ENCODE measurements at places on chromosomes 1 and 21.

DNA sequence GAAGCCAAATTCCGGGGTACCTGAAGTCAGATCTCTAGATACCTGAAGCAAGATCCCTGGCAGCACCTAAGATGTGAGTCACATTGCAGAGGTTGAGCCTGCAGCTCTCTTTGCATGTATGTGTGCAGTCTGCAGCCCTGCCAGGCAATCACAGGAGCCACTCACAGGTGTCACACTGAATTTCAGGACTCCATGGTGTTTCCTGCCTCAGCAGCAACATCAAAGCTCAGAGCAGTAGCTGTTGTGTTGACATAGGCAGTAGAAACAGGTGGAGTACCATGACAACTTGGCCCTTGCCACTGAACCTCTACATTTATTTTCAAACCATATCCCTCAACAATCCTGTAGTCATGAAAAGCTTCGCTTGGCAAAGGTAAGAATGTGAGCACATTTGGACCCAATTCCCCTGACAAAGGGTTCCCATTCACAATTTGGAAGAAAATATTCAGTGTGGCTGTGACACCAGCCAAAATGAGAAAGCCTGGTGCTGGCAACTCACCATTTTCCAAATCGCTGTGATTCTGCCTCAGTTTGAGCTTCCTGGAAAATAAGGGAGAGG lies 419.8 kb upstream of the NFIA start:
- no peak for DNase-seq

DNA sequence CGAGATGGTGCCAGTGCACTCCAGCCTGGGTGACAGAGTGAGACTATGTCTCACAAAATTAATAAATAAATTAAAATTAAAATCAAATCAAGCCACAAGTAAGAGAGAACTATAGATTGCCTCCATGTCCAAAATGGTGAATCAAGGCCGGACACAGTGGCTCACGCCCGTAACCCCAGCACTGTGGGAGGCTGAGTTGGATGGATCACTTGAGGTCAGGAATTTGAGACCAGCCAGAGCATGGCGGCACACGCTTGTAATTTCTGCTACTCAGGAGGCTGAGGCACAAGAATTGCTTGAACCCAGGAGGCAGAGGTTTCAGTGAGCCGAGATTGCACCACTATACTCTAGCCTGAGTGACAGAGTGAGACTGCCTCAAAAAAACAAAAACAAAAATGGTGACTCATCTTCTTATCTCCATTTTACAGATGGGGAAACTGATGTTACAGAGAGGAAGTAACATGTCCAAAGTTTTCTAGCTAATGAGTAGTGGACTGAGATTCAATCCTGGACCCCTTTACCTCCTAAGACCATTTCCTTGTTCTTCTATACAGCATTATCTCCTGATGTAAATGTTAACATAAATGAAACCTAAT lies 99.0 kb upstream of the HNRNPU start:
- no peak for DNase-seq

- DNase-seq, result no peak
Observed at GRCh38 chr1:43729816-43730463, 22.6 kb downstream of the ST3GAL3 start.

DNA sequence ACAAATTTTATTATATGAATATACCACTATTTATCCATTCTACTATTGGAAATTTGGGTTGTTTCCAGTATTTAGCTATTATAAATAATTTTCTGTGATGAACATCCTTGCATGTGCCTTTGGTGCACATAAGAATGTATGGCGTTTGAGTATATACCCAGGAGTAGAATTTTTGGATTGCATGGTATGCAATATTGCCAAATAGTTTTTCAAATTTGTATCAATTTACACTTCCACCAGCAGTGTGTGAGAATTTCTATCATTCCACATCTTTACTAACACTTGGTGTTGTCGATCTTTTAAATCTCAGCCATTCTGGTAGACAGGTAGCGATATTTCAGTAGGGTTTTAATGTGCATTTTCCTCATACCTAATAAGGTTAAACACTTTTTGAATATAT lies 9.2 kb upstream of the FNBP1L start:
- no peak for DNase-seq

- no peak for DNase-seq
Observed at GRCh38 chr1:17622823-17623222, 83.3 kb downstream of the ARHGEF10L start.

- DNase-seq, result no peak
Observed at GRCh38 chr1:156281693-156282478, 739 bp downstream of the SMG5 start.

DNA sequence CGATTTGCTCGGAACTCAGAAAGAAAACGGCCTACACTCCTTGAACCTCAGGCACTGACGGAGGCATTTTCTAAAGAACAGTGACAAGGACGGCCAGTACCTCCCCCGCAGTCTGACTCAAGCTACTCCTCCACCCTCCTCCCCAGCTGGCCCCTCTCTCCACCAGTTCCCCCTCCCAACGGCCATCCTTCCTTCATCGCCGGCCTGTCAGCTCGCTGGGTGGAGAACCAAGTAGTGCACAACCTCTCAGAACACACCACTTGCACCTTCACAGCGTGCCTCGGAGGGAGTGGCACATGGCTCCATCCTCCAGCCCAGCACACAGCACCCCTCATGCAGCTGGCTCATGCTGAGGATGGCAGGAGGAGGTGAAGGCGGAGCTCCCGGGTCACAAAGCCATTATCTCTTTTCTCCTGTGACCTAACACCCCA lies 58.8 kb downstream of the TOR1AIP2 start:
- DNase-seq, result no peak

DNA sequence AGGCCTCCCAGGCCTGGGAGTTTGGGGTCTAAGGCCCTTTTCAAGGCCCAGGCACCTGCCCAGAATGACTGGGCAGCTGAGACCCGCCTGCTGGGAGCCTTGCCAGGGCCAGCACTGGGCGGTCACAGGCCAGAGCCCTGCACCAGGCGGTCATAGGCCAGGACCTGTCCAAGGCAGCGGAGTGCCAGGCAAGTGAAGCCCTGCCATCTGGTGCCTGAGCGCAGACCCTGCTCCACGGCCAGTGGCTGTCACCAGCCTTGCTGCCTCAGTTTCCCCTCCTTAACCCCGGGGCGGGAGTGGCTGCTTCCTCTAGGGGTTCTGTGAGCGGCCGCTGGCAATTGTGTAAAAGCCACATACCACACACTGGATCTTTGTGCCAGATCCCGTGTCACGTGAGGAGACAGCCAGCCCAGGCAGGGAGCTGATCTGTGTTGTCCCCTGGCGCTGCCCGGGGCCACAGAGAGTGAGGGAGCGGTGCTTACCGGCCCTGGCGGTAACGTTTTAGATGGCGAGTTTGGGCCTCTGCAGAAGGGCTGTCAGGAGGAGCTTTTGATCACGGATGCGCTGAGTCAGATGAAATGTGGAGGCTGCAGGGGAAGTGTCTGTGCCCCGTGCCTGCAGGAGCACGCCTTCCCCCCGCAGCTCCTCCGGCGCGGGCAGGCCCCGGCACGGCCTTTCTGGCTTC lies 4.6 kb downstream of the COL18A1 start:
- DNase-seq, result no peak

- no peak for DNase-seq
Observed at GRCh38 chr21:14877581-14878228, 187.1 kb downstream of the NRIP1 start.

- DNase-seq, result no peak
Observed at GRCh38 chr1:181251713-181252075, 163.2 kb downstream of the IER5 start.

DNA sequence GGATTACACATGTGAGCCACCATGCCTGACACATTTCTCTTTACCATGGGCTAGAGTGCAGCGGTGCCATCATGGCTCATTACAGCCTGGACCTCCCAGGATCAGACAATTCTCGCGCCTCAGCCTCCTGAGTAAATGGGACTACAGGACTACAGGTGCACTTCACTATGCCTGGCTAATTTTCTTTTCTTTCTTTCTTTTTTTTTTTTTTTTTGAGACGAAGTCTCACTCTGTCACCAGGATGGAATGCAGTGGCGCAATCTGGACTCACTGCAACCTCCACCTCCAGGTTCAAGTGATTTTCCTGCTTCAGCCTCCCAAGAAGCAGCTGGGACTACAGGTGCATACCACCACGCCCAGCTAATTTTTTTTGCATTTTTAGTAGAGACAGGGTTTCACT lies 14.8 kb upstream of the KIF1B start:
- no peak for DNase-seq

- no peak for DNase-seq
Observed at GRCh38 chr1:24168245-24168644, 18.8 kb downstream of the IFNLR1 start.

DNA sequence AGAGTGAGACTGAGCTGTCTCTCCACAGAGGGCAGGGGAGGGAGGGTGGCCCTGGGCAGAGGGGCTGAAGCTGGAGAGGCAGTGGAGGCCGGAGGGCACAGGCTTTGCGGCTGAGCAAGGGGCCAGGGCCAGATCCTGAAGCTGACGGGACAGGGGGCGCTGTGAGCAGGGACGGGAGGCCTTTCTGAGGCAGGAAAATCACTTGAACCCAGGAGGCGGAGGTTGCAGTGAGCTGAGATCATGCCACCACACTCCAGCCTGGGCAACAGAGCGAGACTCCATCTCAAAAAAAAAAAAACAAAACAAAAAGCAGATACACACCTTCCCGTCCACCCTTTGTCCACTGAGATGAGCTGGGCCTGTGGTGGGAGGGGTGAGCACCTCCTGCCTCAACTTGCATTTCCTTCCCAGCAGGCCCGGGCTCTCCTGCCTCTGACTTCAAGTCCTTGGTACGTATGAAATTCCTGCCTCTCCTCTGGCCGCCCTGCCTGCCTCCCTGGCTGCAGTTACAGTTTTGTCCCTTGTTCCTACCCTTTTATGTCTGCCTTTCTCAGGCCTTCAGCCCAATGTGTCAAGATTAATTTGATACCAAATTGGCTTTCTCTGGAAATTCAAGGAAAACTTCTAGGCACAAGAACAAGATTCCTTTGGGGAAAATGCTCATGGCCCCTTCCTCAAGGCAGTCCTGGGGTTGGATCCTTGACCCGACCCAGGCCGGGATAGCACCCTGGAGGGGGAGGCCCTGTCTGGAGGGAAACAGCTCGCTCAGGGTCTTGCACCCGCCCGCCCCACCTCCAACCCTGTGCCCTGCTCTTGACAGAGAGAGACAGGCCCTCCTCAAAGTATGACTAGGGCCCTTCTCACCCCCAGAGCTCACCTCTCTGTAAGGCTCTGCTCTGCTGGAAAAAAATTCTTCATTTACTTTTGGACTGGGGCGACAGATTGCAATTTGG lies 11.2 kb upstream of the ADAMTSL4 start:
- no peak for DNase-seq

GRCh38 chr1:95627244-95627643 lies 393.2 kb downstream of the RWDD3 start:
- DNase-seq, result no peak

- DNase-seq, result no peak
Observed at GRCh38 chr1:168598892-168599291, 22.5 kb downstream of the XCL1 start.

- DNase-seq, result no peak
Observed at GRCh38 chr1:103344930-103345329, 180.6 kb upstream of the RNPC3 start.

DNA sequence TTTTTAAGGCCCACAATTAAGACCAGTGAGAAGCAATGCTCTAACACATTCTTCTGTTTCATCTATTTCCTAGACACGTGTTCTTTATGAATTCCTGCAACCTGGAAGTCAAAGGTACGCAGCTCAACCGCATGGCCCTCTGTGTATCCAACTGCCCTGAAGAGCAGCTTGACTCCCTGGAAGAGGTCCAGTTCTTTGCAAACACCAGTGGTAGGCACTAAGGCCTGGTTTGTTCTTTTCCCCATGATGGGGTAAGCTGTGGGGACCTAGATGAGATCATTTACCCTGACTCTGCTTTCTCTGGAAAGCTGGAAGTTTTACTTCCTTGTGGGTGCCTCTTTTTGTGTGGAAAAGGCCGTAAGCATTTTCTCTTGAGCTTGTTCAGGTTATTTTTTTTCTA lies 7.3 kb downstream of the SLC44A3 start:
- DNase-seq, result no peak

- no peak for DNase-seq
Observed at GRCh38 chr1:83131692-83131955, 867.3 kb downstream of the TTLL7 start.

- no peak for DNase-seq
Observed at GRCh38 chr1:41812051-41812450, 106.7 kb downstream of the HIVEP3 start.
